ENCODE measurements at places on chromosomes 1 and 21.

DNA sequence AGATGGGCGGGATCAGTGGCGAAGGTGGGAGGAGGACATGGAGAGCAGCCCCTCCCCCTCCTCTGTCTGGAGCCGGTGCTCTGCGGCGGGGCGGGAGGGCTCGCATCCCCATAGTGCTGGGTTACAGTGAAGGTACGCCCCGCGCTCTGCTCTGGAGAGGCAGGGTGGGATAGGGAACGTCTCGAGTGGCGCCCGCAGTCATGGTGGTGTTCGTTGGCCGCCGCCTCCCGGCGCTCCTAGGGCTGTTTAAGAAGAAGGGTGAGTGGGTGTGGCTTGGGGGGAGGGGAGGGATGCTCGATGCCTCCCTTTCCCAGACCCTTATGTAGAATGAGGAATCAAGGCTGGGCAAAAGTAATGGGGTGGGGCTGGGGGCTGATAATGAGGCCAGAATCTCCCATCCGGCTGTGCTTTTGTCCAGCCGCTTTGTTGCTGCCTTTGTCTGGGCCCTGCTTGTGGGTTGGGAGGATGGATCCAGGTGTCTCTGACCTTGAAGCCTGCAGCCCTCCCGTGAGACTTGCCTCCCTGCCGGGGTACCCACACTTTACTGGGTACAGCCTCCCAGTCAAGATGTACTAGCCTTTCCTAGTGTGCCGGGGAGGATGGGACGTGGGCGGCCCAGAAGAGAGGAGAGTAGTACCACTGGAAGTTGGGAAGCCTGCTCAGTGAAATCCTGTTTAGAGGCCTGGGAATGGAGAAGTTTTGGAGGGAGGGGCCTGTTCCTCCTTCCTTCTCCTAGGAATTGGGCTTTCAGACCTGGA is 51.4 kb downstream of the YARS1 start:
- DNase-seq: no peak

- DNase-seq: no peak
Measured at GRCh38 chr1:209094384-209094783, 489.1 kb upstream of the CAMK1G start.

DNA sequence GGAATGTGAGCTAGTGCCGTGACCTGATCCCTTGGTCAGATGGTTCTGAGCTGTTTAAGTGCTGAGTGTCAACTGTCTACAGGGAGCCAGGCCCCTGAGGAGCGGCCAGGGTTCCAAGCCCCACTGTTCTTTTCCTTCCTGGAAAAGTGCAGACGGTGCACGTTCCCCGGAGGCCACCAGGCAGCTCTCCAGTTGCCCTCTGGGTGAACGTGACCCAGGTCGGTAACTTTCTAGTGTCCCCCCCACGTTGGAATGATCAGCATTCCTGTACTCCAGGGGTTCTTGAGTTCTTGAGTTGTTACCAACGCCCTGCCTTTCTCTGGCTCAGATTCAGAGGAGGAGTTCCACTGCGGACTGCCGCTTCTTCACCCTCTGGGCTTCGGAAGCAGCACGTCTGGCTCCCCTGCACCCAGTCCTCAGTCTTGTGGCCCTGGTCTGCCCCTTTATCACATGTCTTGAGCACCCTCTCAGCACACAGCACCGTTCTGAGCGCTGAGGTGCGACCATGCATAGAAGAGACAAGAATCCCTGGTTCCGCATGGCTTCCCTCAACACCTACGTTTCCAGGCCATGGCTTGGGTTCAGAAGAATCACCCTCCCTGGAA is 131.5 kb downstream of the DHRS3 start:
- no peak for DNase-seq

DNA sequence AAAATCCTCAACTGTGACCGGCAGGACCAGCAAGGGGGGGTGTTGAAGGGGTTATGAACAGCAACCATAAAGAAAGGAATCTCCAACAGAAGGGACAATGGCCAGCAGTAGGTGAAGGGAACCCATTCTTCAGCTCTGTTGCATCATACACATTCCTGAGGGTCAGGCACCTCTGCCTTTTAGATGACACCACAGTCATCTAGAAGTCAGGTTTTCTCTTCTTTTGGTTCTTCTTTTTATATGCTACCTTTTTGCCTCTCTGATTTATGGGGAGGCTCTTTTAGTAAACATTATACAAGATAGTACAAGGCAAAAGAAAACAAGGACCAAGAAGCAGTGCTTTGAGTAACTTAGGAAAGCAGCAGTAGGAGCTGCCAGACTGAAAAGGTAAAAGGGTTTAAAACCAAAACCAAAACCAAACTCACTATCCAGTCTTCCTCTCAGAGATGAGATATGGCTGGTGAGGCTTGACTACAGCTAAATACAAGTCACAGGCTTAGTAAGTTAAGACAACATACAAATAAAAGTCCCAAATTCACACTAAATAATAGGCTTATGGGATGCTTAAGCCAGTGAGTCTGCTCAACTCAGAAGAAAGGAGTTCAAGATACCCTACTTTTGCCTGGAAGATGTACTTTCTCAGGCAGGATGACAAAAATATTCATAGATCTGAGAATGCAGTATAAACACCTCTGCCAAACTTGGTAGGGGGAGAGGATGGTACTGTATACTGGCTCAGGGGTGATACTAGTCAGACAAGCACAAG is 4.1 kb downstream of the TEX38 start:
- no peak for DNase-seq

Data from HS-27A (cell line).